ENCODE measurements at places on chromosomes 7 and 10.

DNA sequence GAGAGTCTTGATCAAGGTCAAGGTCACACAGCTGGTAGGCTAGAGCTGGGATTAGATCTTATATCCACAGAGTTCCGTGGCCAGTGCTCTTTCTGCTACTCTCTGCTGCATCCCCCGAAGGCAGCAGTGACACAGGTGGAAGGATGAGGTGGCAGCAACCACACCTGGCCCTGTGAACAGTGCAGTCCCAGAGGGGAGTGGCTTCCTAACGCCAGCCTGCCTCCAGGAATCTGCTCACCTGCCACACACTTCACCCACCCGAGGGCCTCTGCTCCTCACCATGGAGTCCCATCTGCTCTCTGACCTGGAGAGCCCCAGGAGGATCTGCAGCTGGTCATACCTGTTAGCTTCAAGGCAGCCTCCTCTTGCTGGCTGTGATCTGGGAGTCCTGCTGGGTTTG lies 484.2 kb downstream of the PLXNA4 start:
- no peak for DNase-seq

- DNase-seq = no peak
These were observed 492 bp upstream of the VCL start for GRCh38 chr10:73997461-73997786.

DNA sequence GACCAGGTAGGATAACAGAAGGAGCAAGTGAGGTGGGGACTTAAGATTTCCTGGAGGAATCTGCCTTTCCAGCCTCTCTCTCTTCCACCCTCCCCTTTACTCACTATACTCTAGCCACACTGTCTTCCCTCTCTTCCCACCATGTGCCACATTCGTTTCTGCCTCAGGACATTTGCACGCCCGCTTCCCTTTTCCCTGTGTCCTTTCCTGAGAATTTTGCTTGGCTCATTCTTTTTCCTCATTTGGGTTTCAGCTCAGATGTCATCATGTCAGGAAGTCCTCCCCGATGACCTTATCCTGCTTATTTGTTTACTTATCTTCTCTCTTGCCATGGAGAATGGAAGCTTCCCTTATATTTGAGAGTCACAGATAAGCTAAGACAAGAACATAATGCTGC lies 363.8 kb downstream of the PRPF18 start:
- DNase-seq = no peak

DNA sequence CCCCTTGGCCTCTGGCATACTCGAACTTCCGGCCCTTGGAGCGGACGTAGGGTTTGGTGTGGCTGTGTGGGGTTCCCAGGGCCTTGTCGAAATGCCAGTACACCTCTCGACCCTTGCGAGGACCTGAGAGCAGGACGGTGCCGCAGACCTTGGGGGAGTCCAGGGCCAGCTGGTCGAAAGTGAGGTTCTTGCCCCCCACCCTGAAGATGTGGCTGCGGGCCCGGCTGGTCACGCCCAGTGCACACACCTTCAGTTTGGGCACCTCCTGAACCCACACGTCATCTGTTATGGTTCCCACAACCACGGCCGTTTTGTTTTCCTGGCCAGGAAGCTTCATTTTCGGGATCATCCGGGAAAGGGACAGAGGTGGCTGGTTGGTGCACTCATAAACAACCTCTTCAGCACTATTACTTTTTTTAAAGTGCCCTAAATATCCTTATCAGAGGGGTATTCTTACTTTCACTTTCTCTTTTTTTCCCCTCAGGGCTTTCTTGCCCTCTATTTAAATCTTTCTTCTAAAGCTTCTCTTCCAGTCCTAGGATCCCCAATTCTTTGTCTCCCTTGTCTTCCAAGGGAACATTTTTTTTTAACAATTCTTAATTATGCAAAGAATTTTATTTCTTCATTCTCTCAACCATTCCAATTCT lies 44.9 kb upstream of the FAM3C start:
- DNase-seq = no peak

DNA sequence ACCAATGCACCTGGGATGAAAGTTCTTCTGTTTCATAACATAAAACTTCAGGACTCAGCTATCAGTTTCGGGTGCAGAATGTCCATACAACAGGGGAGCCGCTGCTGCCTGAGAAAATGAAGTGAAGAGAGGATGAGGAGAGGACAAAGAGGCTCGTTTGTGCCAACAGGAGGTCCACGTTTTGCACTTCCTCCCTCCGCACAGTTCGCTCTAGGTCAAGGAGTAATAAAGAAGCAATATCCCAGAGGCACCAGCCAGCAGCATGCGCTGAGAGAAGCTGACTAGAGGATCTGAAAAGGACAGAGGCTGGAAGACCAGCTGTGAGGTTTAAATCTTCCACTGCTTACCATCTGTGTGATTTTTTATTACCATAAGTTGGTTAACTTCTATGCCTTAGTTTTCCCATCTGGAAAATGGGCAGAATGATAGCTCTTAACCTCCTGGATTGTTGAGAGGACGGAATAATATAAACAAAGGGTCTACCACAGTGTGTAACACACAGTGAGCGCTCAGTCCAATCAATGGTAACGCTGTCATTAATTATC lies 709 bp downstream of the GPAM start:
- no peak for DNase-seq

DNA sequence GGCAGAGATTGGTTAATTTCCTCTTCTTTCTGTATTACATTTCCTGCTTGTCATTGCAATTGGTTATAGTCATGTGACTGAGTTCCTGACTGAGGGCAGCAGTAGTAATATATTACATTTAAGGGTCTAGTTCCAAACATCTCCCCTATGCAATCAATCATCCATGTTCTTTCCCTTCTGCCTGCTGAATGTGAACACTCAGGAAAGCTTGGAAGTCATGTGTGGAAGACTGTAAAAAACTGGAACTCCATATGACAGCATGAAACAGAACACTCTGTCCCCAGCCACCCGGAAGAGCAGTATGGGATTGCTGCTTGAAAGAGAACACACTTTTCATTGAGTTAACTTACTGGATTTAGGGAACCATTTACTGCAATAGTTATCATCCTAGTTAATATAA lies 459.7 kb upstream of the SEMA3A start:
- no peak for DNase-seq

DNA sequence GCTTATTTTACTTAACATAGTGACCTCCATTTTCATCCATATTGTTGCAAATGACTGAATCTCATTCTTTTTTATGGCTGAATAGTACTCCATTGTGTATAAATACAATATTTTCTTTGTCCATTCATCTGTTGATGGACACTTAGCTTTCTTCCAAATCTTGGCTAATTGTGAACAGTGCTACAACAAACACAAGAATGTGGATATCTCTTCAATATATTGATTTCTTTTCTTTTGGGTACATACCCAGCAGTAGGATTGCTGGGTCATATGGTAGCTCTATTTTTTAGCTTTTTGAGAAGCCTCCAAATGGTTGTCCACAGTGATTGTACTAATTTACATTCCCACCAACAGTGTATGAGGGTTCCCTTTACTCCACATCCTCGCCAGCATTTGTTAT lies 58.0 kb downstream of the CREB5 start:
- no peak for DNase-seq

DNA sequence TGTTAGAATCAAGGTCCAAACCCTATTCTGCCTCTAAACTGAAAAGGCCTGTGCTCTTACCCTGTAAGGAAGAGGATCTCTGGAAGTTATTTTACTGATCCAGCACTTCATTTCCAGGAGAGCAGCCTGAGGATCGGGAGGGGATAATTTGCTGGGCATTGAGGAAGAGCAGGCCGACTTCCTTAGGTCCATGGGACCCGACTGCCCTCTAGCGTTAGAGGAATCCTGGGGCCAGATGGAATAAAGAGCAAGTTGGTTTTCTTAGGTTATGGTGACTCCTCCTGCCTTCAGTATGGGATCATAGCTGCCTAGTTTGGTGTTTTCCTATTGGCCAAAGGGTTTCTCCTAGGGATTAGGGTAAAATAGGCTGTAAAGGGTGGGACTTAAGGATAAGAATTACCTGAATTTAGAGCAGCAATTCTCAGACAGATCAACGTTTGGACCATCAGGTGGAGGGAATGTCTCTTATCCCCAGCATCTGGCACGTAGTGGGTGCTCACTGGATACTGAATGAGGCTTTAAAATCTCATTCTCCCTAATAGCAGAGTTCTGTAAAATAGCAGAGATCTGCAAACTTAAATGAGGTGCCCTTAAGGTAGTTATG lies 40.0 kb upstream of the SORBS1 start:
- DNase-seq = peak; percentile 89

DNA sequence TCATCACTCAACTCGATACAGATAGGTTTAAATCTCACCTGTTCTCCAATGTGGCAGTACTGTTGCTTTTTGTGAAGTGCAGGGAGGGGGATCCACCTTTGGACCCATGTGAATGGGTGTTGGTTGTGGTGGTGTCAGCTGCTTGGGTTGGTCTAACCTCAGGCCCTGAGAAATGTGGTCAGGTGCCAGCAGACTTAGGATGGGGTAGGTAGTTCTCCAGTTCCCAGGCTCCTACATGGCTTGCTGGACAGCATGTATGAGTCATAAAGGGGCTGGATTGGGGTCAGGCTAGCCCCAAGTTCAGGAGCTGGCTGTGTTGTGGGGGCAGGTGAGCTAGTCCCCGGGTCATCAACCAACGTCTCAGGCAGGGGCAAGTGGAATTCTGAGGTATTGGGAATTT lies 472.6 kb upstream of the CNTNAP2 start:
- no peak for DNase-seq

DNA sequence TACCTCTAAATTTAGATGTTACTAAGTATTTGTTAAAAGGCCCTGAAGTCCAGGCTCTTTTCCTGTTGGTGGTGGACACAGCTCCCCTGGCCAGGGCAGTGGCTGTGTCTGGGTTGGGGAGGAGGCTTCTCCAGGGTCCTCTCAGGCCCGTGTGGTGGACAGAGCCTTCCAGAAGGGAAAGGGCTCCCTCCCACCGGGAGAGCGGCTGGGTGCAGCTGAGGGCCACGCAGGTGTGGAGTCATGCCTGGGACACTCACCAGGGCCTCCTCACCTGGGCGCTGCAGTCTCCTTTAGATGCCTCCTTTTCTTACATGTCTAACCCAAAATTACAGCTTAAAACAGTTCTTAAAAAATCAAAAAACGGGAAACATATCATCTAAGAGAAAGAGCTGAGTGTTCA lies 128.2 kb upstream of the TCERG1L start:
- no peak for DNase-seq

DNA sequence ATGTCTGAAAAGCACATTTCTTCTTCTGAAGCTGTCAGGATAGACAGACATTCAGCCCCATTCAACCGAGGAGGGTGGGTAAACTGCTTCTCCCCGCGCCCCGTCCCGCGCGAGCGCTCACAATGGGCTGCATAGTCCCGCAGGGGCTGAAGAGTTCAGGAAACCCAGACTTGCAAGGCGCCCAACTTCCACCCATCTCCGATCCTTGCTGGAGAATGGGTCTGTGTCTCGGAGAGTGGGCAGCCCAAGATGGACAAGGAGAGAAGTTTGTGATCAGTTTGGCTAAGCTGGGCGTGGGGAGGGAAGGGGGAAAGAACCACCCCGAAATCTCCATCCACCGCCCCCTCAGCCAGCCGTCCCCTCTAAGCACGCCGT lies 686 bp downstream of the AASS start:
- no peak for DNase-seq

- DNase-seq = peak; percentile 22
These were observed 31.1 kb downstream of the LMTK2 start for GRCh38 chr7:98137826-98138151.

DNA sequence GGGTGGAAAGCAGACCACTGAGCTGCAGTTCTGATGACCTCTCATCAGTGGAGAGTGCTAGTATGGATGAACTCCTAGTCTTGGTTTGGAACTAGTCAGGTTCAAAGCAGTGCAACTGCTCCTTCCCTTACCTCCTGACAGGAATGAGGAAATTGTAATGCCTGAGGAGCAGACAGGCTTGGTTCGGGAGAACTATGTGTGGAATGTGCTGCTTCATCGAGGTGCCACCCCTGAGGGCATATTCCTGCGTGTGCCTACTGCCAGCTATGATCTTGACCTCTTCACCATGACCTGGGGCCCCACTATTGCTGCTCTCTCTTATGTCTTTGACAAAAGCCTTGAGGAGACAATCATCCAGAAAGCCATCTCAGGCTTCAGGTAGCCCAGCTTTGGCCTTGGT lies 27.4 kb upstream of the NFKB2 start:
- no peak for DNase-seq

GRCh38 chr7:81158189-81158588 lies 239.3 kb upstream of the SEMA3C start:
- no peak for DNase-seq

- DNase-seq = no peak
These were observed 122.7 kb downstream of the PRKAG2 start for GRCh38 chr7:151754142-151754590.

DNA sequence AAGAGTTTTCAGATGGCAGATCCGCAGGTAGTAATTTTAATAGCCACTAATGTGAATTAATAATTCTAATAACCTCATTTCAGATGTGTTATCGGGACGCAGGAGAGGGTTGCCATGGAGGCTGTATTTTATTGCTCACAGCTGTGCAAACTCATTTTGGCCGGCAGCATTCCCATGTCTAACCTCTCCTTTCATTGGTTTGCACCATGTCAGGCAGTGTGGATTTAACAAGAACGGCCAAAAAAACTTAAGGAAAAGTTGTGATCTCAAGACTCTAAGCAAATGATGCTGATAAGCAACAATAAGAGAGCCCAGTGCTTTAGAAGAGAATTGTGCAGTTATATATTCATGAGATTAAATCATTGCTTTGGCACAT lies 88.7 kb upstream of the NRP1 start:
- DNase-seq = no peak

GRCh38 chr7:15123901-15124300 lies 221.3 kb upstream of the DGKB start:
- DNase-seq = no peak

- no peak for DNase-seq
These were observed 48.5 kb upstream of the PHYHIPL start for GRCh38 chr10:59127991-59128390.

GRCh38 chr10:117237401-117237991 lies 3.4 kb upstream of the SLC18A2 start:
- no peak for DNase-seq

- no peak for DNase-seq
These were observed 16.5 kb downstream of the MDH2 start for GRCh38 chr7:76064208-76064970.

GRCh38 chr10:116418389-116418788 lies 9.3 kb upstream of the PNLIPRP3 start:
- DNase-seq = no peak

GRCh38 chr10:132654708-132655661 lies 117.4 kb downstream of the INPP5A start:
- DNase-seq = peak; percentile 69

GRCh38 chr10:78828647-78829539 lies 239.9 kb upstream of the ZMIZ1 start:
- no peak for DNase-seq

GRCh38 chr10:125157505-125157904 lies 2.9 kb downstream of the CTBP2 start:
- DNase-seq = no peak

GRCh38 chr7:40847921-40848320 lies 713.1 kb downstream of the SUGCT start:
- no peak for DNase-seq

- DNase-seq = no peak
These were observed 149.5 kb upstream of the SMIM30 start for GRCh38 chr7:113267885-113268284.

Data from hippocampal formation (tissue), 2 donors.